ENCODE measurements at places on chromosomes 2 and 18. TPM values are rescaled to one million over a fixed set of nuclear protein-coding genes. Genes with fewer than 3 reads are reported as not detected.

Gene MGAT4A
- 12.0 TPM for polyA plus RNA-seq

Gene CDH19
- not detected for polyA plus RNA-seq

Gene NLRC4
- 38.3 TPM for polyA plus RNA-seq

Gene IL18RAP
- polyA plus RNA-seq: not detected

Gene TNFAIP6
- 1.1 TPM for polyA plus RNA-seq

Gene CD8A
- 0.88 TPM for polyA plus RNA-seq

DNA sequence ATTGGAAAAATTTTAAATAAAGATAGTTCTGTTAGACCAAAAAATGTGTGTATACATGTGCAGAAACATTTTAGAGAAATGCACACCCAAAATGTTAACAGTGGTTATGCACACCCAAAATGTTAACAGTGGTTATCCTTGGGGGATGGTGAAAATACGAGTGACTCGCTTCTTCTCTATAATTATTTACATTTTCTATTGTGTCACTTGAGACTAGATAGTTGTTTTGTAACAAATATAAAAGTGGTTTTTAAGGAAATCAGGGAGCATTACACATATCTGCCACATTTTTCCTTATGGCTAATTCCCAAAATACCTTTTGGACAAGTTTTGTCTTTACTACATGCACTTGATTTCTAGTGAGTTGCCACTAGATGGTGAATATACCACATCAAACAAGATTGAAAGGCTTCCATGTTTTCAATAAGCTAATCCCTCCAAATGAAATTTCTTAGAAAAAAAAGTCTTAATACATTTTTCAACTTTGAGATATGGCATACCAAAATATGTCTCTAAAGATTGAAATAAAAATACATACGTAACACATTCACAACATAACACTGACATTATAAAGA, 9.0 kb upstream of the HIBCH start:
- H3K27me3 ChIP-seq: no peaks in the 10 kb centered on the region
- H3K4me3 ChIP-seq: no peak overlapping the region
- H3K36me3 ChIP-seq: no peaks in the 10 kb centered on the region

GRCh38 chr18:21242141-21242779, at the start of gene GREB1L:
TSS of gene GREB1L (plus strand) at chr18:21242232. CDS start at chr18:21383519, 141,287 bp downstream.
- H3K27ac ChIP-seq: no peak within 1 kb of the TSS
- DNase-seq: no peak
- no peak within 1 kb of the TSS for H3K4me3 ChIP-seq
- no peaks in the 10 kb centered on the region for H3K4me1 ChIP-seq
- H3K27me3 ChIP-seq: peaks cover 54% of the 10 kb centered on the region

DNA sequence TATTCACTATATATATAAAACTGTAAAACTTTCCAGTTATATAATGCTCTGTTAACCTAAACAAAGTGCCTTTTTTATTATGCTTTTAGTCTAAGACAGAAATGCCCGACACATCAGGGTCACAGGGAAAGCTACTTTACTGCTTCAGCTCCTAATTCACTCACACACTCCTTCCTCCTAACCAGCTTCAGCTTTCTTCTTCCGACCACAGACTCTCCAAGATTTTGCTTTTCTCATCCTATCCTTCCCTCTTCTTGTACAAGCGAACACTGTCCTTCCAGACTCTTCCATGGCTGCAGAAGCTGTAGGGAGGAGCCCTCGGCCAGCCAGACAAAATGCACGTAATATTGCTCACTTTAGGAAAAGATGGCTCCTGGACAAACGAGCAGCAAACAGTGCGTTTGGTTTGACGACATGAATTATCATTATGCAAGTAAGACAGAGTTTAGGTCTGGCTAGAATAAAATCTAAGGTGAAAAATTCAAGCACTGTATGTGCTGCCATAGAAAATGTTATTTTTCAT, 47.5 kb upstream of the HNRNPA3 start:
- peak overlapping the region; percentile 79 for H3K4me3 ChIP-seq
- no peak for DNase-seq
- peaks cover 19% of the 10 kb centered on the region for H3K4me1 ChIP-seq
- no peaks in the 10 kb centered on the region for H3K36me3 ChIP-seq

DNA sequence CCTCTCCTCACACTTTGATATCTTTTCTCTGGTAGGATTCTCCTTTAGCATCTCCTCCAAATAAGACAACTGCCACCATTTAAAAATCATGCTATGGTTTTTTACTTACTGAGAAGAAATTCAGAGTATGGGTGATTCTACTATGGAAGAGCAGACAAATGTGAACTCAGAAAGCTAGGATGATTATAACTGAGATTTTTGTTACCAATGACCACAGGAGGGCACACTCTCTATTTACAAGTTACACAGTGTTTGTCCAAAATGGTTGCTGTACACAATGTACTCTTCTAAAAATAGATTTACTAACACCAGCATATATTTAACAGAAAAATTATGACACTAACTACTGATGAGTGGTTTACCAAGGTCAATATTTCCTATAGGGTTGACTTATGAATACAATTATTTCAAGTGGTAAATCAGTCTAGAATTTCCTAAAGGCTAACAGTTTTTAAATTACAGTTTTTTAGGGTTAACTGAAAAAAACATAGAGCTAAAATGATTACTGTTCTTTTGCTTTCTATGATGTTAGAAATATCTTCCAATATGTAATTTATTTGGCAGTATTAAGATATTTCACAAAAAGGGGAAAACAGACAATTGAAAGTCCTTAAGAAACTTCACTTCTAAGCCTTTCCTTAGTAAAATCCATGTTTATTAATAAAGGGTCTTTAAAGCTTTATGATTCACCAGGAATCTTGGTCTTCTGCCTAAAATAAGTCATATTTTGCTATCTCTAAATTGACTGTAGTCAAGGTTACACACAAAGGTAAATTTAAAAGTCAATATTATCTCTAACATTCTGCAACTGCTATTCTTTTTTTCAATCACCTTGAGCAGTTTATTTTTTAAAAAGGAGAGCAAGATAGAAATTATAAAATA, 57.2 kb downstream of the MAP4K3 start:
- H3K27me3 ChIP-seq: no peaks in the 10 kb centered on the region
- no peaks in the 10 kb centered on the region for H3K36me3 ChIP-seq
- H3K27ac ChIP-seq: no peak overlapping the region
- peaks cover 14% of the 10 kb centered on the region for H3K4me1 ChIP-seq
- H3K4me3 ChIP-seq: no peak overlapping the region

GRCh38 chr2:47128705-47129104, 26.4 kb downstream of the STPG4 start:
- no peak for DNase-seq
- no peaks in the 10 kb centered on the region for H3K27me3 ChIP-seq
- H3K4me1 ChIP-seq: no peaks in the 10 kb centered on the region
- H3K36me3 ChIP-seq: no peaks in the 10 kb centered on the region
- H3K4me3 ChIP-seq: no peak overlapping the region
- no peak overlapping the region for H3K27ac ChIP-seq

- H3K4me1 ChIP-seq: no peaks in the 10 kb centered on the region
- no peak overlapping the region for H3K27ac ChIP-seq
- H3K27me3 ChIP-seq: peaks cover 14% of the 10 kb centered on the region
Observed at GRCh38 chr18:5879479-5879882, 15.8 kb downstream of the TMEM200C start.
